Ecto neural progenitor cell (in vitro differentiated cells): ENCODE measurements at places on chromosomes 11 and 22.

- DNase-seq = peak; percentile 41
Measured at GRCh38 chr22:32325416-32325801, 32.3 kb upstream of the RFPL3 start.

GRCh38 chr11:67558084-67558772, 25.4 kb upstream of the GSTP1 start:
- DNase-seq = no peak

DNA sequence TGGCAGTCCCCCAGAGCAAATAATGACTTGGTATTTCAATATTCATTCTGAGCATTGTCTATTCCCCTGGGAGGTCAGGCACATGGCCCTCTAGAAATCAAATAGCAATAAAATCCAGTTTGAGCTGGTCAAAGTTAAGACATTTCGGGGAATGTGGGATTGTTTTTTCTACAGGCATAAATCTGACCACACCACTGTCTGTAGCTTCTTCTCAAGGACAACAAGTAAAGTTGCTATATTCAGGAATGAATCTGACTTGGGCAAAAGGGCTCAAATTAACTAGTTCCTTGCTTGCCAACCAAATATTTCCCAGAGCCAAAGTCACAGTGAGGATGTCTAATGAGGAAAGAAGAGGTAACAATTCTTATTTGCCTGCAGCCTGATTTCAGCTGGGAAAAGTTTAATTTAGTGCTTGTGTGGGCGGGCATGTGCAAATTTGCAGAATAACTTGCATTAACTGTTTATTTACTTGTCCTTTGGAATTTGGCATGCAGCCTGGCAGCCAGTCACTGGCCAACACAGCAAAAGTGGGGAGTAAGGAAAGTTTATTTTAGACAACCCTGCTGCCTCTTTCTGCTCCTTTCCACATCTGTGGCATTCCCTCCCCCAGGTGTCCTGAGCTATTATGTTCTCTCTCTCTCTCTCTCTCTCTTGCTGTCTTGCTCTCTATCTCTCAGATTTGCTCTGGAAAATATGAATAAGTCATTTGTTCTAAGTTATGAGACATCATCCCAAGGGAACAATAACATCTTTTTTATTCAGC, 51.2 kb upstream of the ARHGAP20 start:
- no peak for DNase-seq

GRCh38 chr22:38316364-38317121, 690 bp downstream of the CSNK1E start:
- DNase-seq = peak; percentile 75

DNA sequence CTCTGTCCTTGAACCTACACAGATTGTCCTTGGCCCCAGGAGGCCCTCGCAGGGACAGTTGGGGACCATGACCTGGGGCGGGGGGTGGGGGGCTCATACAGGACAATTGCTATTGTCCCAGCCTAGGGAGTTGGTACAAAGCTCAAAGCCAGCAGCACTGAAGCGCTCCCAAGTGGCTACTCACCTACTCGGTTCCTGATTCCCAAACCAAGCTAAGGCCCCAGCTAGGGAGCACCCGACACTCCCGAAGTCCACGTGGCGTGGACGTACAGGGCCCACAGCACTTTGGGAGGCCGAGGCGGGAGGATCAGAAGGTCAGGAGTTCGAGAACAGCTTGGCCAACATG, 80.6 kb downstream of the CELSR1 start:
- no peak for DNase-seq

DNA sequence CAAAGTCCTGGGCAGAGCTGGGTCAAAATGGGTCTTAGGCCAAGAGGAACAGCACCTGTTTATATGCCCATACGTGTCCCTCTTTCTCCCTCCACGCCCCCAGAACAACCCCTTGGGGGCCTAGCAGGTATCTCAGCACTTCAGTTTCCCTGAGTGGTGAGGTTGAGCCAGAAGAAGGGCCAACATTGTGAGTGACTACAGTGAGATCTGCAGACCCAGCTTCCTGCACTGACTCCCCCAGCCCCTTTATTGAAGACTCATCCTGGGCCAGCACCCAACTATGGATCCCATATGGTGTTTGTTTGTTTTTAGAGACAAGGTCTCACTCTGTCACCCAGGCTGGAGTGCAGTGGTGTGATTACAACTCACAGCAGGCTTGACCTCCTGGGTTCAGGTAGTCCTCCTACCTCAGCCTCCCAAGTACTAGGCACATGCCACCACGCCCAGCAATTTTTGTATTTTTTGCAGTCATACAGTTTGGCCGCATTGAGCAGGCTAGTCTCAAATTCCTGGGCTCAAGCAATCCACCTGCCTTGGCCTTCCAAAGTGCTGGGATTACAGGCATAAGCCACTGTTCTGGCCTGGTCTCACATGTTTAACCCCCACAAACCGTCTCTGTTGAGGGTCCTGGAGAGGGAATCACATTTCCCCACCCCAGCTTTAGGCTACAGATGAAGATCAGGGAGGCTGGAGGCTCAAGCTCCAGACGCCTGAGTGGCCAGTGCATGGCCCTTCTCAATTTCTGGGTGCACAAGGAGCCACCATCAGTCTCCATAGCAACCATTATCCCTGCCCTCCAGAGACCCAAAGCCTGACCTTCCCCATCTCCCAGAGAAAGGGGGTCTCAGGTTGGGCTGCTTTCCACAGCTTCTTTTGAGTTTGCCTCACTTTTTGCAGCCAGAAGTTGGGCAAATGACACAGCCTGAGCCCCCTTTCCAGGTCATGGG, 1.7 kb upstream of the LARGE2 start:
- no peak for DNase-seq

DNA sequence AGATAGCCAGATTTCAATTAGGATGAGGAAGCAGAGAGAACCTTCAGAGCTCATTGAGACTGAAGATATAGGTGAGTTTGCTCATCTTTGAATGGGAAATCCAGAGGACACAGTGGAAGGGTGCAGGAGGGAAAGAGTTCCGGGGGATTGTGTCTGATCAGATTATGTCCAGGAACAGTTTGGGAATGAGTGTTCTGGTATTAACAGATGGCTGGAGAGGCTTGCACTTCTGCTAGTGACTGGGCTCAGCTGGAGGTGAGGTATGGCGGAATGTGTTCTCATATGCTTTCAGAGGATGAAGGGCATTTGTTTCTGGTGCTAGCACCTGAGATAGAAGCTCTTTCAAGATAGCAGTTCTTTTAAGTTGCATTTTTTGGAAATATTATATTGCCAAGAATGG, 27.6 kb downstream of the ALKBH3 start:
- no peak for DNase-seq

DNA sequence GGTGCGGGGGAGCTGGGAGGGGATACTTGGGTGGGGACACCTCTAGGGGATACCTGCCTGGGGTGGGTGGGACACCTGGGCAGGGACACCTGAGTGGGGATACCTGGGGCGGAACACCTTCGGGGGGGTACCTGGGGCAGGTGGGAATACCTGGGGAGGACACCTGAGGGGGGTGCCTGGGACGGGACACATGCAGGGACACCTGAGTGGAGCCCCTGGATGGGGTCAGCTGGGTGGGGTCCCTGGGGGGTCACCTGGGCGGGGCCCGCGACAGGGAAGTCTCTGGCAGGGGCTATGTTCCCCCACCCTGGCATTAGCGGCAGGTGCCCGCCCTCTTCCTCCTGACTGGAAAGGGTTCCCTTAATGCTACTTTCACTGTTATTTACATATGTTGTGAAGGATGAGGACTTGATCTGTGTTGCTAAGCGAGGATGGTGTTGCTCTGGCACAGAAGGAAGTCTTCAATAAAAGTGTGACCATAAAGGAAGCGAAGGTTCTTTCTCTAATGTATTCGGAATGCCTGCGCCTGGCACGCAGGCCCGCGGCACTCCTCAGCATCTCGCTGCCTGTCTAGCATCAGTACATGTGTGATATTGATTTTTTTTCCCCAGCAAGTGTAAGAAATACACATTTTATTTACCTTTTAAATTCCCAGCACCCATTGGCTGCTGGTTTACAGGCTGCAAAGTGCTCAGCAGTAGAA, 801.7 kb downstream of the BRD1 start:
- no peak for DNase-seq

- peak; percentile 61 for DNase-seq
Measured at GRCh38 chr22:29580200-29580810, 608 bp downstream of the NIPSNAP1 start.

DNA sequence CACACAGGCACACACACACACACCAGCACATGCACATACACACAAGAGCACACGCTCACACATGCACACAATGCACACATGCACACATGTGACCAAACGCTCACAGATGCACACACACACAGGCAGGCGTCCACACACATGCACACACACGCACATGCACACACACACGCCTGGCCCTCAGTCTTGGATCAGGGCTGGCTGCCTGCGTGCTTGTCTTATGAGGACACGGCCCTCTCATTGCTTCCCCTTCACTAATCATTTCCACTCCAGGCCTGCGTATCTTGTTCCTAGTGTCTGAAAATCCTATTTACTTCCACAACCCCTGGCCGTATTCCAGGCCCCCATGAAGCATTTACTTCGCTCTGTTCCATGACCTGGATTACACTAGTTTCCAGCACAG, 740.5 kb downstream of the BRD1 start:
- no peak for DNase-seq

- no peak for DNase-seq
Measured at GRCh38 chr11:124950601-124951330, 3.2 kb upstream of the CCDC15 start.

- DNase-seq = no peak
Measured at GRCh38 chr11:60935676-60936442, 11.6 kb downstream of the TMEM132A start.

DNA sequence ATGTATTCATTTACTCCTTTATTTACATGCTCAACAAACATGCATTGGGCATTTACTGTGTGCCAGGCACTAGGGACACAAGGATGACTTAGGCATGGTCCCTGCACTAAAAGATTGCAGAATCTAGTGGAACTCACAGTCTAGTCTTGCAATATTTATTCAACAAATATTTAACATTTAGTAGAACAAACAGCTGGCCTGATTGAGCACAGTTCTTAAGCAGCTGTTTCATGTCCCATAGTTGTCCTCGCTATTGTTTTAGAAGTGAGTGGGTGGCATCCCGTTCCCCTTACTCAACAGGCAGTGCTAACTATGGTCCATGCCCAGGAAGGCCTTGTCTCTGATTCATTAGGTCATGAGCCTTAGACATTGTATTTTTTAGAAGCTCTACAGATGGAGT, 459.9 kb upstream of the CADM1 start:
- no peak for DNase-seq

GRCh38 chr11:45658292-45658991, 7.0 kb downstream of the CHST1 start:
- peak; percentile 70 for DNase-seq

DNA sequence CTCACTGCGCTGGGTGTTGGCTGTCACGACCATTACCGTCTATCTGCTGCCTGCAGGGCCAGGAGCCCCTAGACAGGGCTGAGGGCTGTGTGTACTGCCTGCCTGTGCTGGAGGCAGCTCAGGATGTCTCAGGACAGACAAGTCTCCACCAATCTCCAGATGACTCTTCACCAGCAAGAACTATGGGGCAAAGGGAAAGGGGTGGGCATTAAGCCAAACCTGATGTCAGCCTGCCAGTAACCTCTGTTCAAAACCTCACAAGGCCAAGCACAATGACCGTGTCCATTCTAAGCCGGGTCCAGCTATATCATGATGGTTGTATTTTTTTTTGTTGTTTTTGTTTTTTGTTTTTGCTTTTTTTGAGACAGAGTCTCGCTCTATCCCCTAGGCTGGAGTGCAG, 31.6 kb downstream of the MAFF start:
- DNase-seq = no peak

DNA sequence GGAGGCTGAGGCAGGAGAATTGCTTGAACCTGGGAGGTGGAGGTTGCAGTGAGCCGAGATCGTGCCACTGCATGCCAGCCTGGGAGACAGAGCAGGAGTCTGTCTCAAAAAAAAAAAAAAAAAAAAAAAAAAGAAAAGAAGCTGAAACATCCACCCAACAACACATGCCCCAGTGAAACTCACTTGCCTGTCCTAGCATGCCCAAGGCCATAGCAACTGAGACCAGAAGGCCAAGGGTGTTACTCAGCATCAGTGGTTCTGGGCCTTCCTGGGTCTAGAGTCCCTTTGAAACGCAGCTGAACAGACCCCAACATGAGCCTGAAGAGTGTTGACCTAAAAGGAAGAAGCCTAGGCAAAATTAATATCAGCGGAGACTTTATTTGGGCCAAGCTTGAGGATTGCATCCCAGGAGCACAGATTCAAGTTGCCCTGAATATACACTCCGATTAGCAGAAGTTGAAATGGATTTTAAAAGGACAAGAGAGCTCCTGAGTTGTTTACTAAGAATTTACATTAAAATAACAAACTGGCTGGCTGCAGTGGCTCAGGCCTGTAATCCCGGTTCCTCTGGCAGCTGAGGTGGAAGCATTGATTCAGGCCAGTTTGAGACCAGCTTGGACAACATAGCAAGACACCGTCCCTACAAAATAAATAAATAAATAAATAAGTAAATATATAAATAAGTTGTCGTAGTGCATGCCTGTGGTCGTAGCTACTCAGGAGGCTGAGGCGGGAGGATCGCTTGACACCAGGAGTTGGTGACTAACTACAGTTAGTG, 7.0 kb downstream of the PRDX5 start:
- no peak for DNase-seq

GRCh38 chr11:131827430-131827829, 457.0 kb downstream of the NTM start:
- no peak for DNase-seq

- no peak for DNase-seq
Measured at GRCh38 chr11:70570693-70571395, 172.5 kb downstream of the CTTN start.

DNA sequence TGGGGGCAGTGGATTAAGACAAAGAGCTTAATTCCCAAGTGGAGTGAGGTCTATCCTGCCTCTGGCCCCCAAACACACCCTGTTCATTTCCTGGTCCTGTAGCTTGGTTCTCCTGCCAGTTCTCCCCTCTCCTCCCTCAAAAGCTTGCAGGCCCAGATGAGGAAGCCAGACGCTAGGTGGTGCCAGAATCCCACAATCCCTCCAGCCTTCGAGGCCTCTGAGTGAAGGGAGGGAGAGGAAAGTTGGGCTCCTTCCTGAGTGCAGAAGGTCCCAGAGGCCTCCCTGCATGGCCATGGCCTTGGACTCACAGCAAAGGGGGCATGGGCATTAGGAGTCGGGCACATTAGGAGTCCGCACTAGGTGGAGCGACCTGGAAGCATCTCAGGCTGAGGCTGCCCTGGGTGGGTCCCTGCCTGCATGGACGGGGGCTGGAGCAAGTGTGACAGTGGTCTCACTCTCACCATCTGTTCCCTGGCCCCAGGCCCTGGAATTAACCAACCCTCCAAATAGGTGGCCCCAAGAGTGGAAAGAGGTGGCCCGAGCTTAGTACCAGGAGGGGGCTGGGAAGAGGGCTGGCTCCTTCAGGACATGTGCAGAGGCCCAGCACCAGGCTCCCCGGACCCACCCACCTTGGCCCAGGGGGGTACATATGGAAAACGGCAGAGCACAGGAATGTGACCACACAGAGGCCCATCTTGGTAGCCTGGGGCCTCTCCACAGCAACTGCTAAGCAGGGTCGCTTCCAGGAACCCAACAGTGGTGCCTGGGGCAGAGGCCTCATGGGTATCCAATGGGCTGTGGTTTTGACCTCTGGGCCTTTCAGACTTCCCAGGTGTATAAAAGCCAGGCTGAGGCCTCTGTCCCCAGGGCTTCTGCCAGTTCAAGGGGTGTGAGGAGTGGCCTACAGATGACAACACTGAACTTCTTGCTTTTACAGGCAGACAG, 5.2 kb downstream of the FXYD2 start:
- peak; percentile 85 for DNase-seq

- DNase-seq = no peak
Measured at GRCh38 chr11:28123151-28123581, 15.0 kb downstream of the METTL15 start.

- DNase-seq = no peak
Measured at GRCh38 chr11:46348566-46349401, 1.5 kb downstream of the DGKZ start.
